ENCODE measurements at places on chromosomes 12 and 14.

DNA sequence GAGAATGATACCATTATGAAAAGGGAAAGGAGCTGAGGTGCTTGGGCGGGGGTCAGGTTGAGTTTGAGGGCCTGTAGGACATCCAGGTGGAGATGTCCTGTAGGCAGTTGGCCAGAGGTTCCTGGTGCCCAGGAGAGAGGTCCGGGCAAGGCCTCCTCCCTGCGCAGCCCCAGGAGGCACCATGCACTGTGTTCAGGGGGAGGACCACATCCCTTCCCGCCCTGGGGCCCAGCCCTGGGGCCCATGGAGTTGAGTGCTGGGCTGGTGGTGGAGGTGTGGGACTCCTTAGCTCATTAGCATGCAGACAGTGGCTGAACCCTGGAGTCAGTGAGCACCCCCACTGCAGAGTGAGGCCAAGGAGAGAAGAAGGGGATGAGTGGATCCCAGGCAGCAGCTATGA lies 5.7 kb upstream of the FAIM2 start:
- DNase-seq, result no peak

DNA sequence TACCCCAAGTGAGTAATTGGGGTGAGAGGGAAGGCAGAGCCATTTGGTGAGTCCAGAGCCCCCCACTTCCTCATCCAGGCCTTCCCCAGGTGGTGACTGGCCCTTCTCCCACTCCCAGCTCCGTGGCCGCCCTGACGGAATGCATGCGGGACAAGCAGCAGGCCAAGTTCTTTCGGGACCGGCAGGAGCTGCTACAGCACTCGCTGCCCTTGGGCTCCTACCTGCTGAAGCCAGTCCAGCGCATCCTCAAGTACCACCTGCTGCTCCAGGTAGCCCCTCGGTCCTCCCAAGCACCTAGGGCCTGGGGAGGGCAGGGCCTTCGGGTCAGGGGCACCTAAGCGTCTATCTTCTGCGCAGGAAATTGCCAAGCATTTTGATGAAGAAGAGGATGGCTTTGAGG lies 26.5 kb downstream of the PLEKHG3 start:
- DNase-seq, result no peak

DNA sequence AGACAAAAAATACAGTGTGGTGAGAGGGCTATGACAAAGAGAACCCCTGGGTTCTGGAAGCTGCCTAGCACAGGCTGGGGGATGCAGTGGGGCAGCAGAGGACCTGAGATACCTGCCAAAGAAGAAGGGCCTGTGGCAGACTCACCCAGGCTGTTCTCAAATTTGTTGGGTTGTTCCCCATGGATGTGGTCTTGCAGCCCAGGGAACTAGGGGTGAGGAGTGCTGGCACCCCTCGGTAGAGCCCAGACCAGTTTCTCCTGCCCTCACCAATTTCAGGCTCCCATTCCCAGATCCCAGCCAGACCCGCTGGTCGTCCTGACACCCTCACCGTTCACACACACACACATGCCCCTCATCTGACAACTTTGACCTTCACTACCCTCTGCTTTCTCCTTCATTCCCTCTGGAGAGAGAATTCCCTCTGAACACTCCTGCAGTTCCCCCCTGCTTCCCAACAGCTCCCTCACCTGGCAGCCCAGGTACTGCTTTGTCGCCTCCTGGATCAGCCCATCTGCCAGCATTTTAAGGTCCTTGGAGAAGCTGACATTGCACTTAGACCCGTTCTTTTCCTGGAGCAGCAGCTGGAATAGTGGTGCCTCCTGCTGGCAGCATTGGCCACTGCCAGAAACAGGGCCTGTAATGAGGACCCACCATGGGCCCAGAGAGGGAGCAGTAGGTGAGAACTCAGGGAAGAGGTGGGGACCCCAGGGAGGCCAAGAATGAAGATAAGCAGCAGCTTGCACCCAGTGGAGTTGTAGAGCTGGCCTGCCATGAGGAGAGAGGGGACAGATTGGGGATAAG lies 5.9 kb upstream of the GDF11 start:
- DNase-seq, result peak; percentile 90

GRCh38 chr14:24263848-24264247 lies 871 bp upstream of the TGM1 start:
- no peak for DNase-seq

GRCh38 chr12:111942557-111942956 lies 70.4 kb downstream of the TMEM116 start:
- no peak for DNase-seq

- DNase-seq, result peak; percentile 80
Measured at GRCh38 chr12:85872497-85873091, 1.5 kb upstream of the NTS start.

GRCh38 chr12:26195641-26196420 lies 458 bp downstream of the SSPN start:
- DNase-seq, result peak; percentile 51

DNA sequence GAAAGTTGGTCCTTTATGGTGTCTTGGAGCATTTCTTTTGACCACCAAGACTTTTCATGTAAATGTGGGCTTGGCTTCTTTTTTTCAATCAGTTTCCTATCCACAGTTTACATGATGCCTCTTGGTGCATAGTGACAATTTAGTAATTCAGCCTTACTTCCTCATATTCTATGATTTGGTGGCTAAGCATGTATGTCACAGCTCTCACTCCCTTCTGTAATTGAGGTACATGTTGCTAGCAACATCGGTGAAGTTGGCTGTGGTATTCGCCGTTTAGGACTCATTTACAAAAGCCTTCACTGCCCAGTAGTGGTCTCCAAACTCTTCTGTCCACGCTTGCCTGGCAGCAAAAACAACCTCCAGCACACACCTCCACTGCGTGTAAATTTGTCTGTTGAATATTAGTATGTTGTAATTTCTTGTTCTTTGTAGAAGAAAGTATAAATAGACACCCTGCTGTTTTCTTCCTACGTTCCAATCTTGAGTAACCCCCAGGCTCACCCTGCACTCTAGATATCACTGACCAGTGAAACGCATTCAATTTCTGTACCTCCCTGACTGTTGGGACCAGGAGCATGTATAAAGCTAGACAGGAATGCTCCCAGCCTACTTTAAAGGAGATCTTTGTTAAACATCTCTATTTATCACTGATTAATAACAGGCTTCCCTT lies 90.4 kb downstream of the PPP2R5C start:
- no peak for DNase-seq

- DNase-seq, result peak; percentile 18
Measured at GRCh38 chr14:74035556-74035955, 16.4 kb downstream of the BBOF1 start.

GRCh38 chr14:90627478-90627877 lies 188.8 kb downstream of the TTC7B start:
- no peak for DNase-seq

DNA sequence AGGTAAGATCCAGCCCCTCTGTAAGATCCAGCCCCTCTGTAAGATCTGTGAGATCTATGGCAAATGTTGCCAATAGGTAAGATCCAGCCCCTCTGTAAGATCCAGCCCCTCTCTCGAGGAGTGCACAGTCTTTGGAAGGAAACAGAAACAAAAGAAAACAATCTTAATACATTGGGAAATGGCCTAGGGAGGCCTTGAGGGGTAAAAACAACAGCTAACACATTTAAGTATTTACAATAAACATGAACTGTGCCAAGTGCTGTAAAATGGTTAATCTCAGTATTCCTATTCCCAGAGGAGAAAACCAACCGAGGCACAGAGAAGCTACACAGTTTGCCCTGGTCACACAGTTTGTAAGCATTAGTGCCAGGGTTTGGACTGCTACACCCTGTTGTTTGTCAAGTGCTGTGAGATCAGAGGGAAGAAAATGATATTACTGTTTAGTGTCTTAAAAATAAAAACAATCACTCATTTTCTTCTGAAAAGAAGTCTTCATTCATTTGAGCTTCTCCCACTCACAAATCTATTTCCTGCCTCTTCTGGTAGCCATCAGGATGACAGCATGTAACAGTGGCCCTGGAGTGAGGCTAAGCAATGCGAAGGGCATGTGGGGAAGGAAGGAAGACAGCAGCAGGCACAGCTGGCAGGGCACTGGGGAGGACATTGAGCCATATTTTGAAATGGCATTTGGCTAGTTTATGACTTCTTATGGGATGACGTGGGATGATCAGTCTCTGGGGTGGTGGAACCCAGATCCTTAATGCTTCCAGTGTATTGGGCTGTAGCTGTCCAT lies 118.7 kb upstream of the PTPRQ start:
- DNase-seq, result no peak

- peak; percentile 71 for DNase-seq
Measured at GRCh38 chr12:130031571-130032189, 127.9 kb upstream of the TMEM132D start.

Data from NCI-H82 (cell line).